Stimulated activated CD8-positive, alpha-beta memory T cell treated with anti-CD3 and anti-CD28 coated beads, Interleukin-4, amount 100 ng/mL, for 1 hour (primary cell): ENCODE measurements at places on chromosomes 2 and 18.

DNA sequence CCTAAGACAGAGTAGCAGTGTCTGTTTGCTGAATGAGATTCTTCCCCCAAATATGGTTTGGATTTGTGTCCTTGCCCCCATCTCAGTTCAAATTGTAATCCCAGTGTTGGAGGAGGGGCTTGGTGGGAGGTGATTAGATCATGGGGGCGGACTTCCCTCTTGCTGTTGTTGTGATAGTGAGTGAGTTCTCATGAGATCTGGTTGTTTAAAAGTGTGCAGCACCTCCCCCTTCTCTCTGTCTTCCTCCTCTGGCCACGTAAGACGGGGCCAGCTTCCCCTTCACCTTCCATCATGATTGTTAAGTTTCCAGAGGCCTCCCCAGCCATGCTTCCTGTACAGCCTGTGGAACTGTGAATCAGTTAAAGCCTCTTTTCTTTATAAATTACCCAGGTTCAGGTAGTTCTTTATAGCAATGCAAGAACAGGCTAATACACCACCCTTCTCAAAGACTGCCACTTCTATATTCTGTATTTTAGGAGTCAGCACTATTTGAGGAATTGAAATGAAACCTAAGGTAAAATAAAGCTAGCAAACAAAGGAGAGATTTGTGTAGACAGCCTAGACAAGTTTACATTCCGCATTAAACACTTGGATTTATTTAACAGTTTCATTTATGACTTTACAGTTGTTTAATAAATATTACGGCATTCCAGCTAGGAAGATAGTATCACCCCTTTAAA is 21.6 kb downstream of the FBXO36 start:
- DNase-seq, result no peak

- no peak for DNase-seq
These were observed 99.1 kb downstream of the SETBP1 start for GRCh38 chr18:44779753-44780292.

DNA sequence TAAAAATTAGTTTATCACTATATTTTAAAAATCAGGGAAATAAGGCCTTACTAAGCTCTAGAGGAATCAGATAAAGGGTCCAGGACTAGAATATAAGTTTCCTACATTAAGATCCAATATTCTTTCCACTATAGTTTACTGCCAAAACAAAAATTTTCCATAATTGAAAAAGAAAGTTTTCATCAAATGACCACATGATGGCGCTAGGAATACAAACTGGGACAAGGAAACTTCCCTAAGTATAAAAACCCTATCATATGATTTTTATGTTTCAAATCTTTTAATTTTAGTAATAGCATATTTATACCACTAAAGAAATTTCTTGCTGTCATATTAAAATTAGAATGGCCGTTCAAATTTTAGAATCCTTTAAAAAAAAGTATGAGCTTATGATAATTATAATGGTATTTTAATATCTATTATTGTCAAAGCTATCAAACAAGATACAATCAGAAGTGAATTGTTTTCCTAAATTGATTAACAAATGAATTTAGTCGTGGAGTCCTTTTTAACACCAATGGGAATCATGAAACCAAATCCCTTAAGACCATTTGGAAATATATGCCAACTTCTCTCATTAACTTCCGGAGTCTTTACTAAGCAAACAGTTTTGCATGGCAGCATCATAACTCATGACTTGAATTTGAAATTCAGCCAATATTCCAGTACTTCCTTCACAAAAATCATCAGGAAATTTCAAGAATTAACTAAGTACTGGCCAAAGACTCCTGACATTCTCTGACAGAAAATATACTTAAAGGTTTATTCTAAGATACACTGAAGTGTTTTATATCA is 70.3 kb downstream of the SCN1A start:
- no peak for DNase-seq

DNA sequence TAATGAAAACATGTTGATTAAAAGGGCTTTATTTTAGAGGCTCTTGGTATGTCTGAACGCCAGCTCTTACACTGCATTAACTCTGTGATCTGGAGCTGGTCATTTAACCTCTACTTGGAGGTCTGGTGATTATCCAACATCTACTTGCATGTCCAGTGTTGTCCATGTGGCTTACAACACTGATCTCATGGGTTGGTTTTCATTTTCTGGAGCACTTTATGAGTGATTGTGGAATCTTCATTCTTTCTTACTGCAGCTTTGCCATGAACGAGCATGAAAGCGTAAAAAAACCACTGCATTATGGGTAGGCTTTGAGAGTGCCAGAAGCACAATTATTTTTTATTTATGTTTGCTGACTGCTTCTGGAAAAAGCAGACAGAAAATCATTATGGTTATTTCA is 4.8 kb downstream of the CCDC195 start:
- no peak for DNase-seq

- DNase-seq, result no peak
These were observed 125.8 kb downstream of the GALNT14 start for GRCh38 chr2:31012406-31012805.

- DNase-seq, result no peak
These were observed 110.5 kb downstream of the CCDC148 start for GRCh38 chr2:158346032-158346431.

DNA sequence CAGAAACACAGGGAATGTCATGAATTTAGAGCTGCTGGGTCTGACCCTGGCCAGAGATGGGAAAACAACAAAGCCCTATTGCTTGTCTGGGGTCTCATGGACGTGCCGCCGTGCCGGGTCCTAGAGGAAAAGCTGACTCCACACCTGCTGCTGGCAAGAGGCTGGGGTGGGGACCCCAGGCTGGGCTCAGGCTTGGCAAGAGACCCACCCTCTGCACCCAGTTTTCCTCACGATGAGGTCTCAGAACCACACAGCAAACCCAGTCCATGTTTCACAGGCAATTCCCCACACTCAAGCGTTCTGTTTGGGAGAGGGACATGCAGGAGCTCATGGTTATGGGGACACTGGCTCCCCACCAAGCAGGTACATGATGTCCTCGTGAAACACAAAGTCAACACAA is 367.3 kb upstream of the SALL3 start:
- no peak for DNase-seq

DNA sequence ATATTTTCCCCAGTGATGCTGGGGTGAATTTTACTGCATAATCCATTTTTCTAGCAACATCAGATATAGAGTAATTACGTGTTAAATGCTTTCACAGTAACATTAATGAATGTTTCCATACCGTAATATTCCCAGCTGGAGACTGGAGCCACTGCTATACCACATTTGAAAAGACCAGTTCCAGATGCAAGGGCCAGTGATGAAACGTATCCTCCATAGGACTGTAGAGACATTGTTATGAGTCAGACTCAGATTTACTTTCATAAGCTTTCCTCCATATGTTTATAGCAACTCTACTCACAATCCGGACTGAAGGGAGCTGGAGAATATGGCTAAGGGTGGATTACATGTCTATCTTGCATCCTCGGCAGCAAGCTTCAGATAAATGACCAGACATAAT is 22.7 kb upstream of the GCG start:
- DNase-seq, result no peak

- DNase-seq, result no peak
These were observed 687.3 kb downstream of the NRXN1 start for GRCh38 chr2:50344509-50345106.

DNA sequence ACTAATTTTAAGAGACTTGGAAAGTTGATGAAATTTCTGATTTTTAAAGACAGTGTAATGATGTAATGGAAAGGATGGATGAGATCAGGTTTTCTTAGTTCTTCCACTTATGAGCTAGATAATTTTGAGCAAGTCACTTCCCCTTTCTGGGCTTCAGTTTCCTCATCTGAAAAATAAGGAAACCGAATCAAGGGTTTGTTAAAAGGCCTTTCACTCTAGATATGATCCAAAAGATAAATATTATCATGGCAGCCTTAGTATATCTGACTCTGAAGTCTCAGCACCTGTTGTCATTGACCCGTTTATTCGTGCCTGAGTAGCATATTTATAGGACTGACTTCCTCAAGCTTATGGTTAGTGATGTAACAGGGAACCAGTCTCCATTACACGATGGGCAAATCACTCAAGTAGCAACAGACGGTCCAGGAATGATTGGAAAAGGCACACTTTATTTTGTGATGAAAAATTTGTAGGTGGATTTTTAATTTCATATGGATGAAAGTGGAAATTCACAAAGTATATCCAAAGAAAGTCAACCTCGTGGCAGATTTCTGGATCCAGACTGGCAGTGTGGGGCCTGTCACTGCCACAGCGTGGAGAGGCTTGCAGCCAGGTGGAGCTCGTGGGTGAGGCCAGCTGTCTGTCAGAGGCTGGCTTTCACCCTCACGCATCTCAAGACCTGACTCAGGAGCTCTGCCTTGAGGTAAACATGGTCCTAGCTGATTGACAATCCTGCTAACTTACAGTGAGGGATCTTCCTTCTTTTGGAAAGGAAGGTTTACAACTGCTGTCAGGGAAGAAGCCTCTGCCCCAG is 137.9 kb upstream of the CXCR4 start:
- no peak for DNase-seq

- DNase-seq, result no peak
These were observed 60.6 kb upstream of the CUL3 start for GRCh38 chr2:224645722-224646121.

- DNase-seq, result no peak
These were observed 5.5 kb downstream of the SYT4 start for GRCh38 chr18:43271593-43272432.

GRCh38 chr18:37457341-37457740 is 108.3 kb downstream of the CELF4 start:
- DNase-seq, result no peak

DNA sequence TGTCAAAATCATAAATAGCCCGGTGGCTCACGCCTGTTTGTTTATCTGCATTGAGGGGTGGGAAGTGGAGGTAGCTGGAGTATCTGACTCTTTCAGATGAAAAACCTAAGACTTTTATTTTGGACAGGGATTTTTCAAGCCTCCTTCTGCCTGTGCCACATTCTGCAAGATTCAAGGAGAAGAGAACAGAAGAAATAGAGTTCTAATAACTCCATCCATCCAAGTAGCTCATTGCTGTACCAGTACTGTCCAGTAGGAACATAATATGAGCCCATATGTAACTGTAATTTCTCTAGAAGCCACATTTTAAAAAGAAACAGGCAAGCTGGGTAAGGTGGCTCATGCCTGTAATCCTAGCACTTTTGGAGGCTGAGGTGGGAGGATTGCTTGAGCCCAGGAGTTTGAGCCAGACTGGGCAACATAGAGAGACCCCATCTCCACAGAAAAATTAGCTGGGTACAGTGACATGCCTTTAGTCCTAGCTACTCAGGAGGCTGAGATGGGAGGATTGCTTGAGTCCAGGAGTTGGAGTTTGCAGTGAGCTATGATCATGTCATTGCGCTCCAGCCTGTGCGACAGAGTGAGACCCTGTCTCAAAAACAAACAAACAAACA is 35.4 kb upstream of the NT5DC4 start:
- DNase-seq, result no peak

- no peak for DNase-seq
These were observed 316.9 kb upstream of the REV1 start for GRCh38 chr2:99806758-99807157.

GRCh38 chr2:204367466-204367865 is 177.8 kb upstream of the PARD3B start:
- no peak for DNase-seq

DNA sequence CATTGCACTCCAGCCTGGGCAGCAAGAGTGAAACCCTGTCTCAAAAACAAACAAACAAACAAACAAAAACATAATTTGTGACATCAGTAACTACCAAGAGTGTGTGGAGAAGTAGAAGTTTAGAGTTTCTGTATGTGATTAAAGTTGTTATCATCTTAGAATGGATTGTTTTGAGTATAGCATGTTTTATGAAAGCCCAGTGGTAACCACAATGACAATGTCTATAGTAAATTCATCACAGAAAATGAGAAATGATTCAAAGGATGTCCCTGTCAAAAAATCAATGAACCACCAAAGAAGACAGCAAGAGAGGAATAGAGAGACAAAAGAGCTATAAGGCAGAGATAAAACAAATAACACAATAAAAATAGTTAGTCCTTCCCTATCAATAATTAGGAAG is 1299.2 kb downstream of the CNTNAP5 start:
- DNase-seq, result no peak

DNA sequence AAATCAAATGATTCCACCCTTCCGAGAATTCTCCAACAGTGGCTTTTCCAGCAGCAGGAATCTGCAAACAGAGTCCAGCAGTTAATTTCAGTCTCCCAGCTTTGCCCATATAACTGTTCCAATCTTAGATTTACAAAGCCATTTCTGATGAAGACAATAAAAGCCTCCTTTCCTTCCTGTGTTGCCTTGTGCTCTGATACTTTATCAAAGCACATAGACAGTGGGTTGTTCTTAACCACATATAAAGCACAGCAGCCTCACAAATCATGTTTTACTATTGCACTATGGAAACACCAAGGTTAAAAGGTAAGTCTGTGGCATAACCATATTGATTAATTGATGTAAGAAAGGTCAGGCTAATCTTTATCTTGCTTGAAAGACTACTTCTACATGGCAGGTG is 89.8 kb upstream of the MMADHC start:
- no peak for DNase-seq

GRCh38 chr2:134397146-134397896 is 143.4 kb downstream of the MGAT5 start:
- DNase-seq, result no peak

GRCh38 chr2:217293607-217294006 is 433.7 kb upstream of the TNP1 start:
- DNase-seq, result no peak

GRCh38 chr2:102016399-102016955 is 24.7 kb downstream of the IL1R2 start:
- no peak for DNase-seq

GRCh38 chr2:198880986-198881385 is 576.8 kb downstream of the SATB2 start:
- DNase-seq, result no peak

DNA sequence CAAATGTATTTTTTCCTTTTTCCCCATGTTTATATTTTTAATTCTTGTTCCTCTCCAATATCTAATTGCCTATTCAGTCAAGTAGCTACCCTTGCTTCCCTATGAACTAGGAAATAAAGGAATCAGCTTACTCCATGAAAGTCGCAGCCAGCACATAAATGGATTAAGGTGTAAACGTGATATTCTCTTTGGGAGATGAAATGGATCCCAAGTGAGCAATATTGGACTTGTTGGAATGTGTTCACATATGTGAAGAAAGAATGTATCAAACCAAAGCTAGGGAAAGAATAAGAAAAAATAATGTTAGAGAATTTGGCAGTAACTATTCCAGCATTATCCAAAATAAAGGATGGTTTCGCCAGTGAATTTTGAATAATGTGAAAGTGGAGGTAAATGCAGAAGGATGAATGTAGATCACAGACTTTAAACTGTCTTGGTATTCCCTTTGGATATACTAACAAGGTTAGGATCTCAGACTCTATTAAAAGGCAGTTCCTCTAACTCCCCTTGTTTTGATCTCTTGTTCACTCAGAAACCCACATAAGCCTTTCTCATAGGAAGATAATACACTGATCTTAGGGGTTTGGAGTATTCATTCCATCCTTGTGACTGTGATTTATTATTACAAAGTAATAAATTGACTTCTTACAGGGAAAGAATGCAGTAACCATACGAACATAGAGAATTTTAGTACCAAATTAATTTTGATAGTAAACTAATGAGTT is 208.1 kb downstream of the BABAM2 start:
- no peak for DNase-seq

- no peak for DNase-seq
These were observed 4.9 kb upstream of the PDCD1 start for GRCh38 chr2:241863536-241863954.

- DNase-seq, result no peak
These were observed 68.1 kb upstream of the DAPL1 start for GRCh38 chr2:158726911-158727592.

GRCh38 chr2:86232373-86232784 is 33.1 kb downstream of the MRPL35 start:
- DNase-seq, result no peak

GRCh38 chr18:55142410-55142809 is 183.1 kb upstream of the CCDC68 start:
- DNase-seq, result no peak
